ENCODE measurements at places on chromosomes 2 and 18. TPM values are rescaled to one million over a fixed set of nuclear protein-coding genes. Genes with fewer than 3 reads are reported as not detected.
A peak's percentile ranks its signal among the peaks of the same experiment; 100 is the strongest.

The FAM237A gene
- total RNA-seq = not detected

The LDAH gene
- total RNA-seq = 33.7 TPM

The HOXD3 gene
- 19.2 TPM for total RNA-seq

The CAPN13 gene
- total RNA-seq = not detected

The NEURL3 gene
- total RNA-seq = 0.51 TPM

The RBM44 gene
- total RNA-seq = 0.65 TPM

The SCN2A gene
- total RNA-seq = under 0.01 TPM

The HOXD9 gene
- 24.5 TPM for total RNA-seq

The C2orf72 gene
- total RNA-seq = under 0.01 TPM

- DNase-seq = peak; percentile 15
These were observed 1.1 kb upstream of the TWIST2 start for GRCh38 chr2:238846628-238847418.

- peak; percentile 22 for DNase-seq
These were observed 30.6 kb downstream of the ITSN2 start for GRCh38 chr2:24329700-24330099.

DNA sequence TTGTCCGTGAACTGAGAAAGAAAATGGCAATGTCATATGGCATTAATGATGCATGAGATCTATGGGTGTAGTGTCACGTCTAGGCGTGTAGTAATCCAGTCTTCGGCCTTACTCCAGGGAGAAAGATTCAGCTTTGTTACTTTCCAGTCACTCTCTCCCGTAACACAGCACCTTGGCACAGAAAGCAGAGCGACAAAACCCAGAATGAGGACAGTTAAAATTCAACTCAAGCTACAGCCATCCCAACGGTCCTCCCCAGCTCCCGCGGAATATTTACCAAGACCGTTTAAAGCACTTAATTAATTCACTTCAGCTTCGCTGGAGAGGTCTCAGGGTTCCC is 797 bp upstream of the CRIM1 start:
- DNase-seq = peak; percentile 42

GRCh38 chr2:30185178-30185577 is 38.4 kb downstream of the YPEL5 start:
- DNase-seq = no peak

DNA sequence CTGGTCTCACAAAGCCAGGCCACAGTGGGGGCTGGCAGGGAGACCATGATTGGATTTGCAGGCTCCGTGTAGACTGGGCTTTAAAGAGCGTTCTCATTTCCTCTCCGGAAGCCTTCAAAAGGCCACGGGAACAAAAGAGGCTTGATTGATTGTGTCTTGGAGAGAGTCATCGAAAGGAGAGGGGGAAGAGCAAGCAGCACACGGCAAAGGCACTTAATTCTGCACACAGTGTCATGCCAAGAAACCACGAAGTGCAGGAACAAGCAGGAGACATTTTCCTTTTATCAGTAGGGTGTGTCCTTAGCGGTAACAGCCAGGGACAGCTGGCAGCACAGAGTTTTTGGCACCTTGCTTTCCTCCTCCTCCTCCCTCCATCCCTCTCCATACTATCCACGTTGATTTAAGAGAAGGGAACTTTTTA is 47.7 kb downstream of the GLI2 start:
- peak; percentile 71 for DNase-seq

GRCh38 chr18:48818329-48819254 is 132.2 kb downstream of the SMAD7 start:
- DNase-seq = peak; percentile 17

- DNase-seq = no peak
These were observed 13.0 kb downstream of the TMEM169 start for GRCh38 chr2:216094701-216095100.

DNA sequence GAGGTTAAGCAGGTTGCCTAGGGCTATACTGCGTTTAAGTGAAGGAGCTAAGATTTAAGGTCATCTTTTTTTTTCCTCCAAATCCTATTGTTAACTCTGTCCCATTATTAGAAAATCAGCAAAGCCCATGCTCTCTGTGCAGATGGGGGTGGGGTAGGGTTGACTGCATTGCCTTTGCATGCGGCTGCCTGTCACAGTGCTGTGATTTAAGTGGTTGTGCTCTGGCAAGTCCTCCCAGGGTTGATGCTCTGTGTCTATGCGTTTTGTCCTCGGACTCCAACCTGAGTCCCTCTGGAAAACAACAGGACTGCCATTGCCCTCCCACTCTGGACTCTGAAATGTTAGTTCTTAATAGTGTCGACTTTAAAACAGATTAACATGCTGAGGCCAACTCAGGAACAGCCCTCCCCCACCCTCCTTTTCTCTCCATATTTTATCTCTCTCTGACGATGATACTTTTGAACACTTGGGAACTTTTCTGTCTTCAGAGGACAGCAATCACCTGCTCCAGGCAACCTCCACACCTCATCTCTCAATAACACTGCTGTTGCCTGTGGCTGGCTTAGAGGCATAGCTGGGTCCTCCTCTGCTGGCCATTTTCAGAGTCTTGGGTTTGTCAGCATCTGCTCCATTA is 5.8 kb downstream of the FHOD3 start:
- DNase-seq = no peak

DNA sequence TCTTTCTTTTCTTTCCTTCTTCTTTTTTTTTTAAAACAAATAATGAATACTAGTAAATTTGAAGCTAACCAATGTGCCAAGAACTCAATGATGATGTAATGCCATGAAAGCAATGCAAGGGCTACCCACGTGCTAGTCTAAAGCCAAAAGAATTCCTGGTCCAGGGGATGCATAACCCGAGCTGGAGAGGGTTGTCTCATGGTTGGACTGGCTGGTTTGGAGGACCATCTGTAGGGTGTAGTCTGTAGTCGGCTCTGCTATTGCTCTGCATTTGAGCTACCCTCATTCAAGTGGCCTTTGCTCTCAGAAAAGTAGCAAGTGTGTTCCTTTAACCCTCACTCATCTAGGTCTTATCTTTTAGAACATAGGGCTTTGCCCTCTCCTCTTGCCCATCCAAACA is 469.6 kb upstream of the CELF4 start:
- no peak for DNase-seq

DNA sequence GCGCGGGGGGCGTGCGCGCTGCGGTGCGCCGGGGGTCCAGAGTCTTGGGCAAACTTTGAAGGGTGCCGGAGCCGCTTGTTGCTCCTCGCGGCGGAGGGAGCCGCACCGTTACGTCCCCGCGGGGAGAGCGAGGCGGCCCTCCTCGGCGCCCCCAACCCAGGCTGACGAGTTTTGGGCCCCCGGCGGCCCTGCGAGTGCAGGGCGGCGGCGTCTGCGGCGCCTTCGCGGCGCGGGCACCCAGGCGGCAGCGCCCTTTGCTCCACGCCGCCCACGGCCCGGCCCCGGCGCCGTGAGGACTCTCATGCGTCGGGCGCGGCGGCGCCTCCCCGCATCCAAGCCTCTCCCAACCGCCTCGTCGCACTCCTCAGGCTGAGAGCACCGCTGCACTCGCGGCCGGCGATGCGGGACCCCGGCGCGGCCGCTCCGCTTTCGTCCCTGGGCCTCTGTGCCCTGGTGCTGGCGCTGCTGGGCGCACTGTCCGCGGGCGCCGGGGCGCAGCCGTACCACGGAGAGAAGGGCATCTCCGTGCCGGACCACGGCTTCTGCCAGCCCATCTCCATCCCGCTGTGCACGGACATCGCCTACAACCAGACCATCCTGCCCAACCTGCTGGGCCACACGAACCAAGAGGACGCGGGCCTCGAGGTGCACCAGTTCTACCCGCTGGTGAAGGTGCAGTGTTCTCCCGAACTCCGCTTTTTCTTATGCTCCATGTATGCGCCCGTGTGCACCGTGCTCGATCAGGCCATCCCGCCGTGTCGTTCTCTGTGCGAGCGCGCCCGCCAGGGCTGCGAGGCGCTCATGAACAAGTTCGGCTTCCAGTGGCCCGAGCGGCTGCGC is 814 bp downstream of the FZD7 start:
- peak; percentile 24 for DNase-seq

DNA sequence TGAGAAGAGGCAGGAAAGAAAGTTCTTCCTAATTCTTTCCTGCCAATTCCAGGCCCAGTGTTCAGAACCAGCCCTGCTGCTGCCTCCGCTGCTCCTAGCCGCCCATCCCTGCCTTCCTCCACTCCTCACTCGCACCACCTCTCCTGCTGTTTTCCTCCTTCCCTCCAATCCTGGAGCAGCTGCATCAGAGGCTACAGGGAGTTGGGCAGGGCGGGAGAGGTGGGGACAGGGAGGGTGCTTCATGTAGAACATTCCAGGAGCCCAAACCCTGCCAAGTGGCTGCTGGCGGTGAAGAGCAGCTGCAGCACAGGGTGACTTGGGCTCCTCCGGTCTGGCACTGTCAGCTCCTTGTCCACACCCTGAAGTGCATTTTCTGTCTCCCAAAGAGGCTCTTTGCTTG is 176.3 kb downstream of the TNS1 start:
- DNase-seq = no peak

GRCh38 chr2:235106874-235107639 is 155.2 kb downstream of the SH3BP4 start:
- peak; percentile 85 for DNase-seq

- no peak for DNase-seq
These were observed 3.7 kb upstream of the FEV start for GRCh38 chr2:218988650-218989049.
